ENCODE measurements at places on chromosomes 3 and 15.

DNA sequence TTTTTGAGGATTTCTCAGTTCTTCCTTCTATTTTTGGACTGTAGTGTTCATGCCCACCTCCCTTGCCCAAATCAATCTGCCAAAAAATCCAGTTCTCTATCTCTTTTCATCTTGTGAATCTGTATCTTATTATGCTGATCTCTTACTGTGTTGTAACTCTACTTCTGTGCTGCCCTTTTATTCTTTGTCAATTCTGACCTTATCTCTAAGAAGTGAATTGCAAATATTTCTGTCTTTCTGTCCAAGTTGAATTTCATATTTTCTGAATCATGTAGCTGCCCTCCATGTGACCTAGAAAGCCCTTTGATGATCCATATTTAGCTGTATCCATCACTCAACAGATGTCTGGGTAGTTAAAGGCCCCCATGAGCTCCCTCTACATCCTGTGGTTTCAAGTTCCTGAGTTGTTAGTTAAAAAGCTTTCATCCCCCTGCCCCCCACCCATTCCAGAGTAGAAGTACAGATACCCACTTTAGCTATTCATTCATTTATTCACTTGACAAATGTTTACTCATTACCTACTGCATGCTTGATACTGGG lies 33.6 kb upstream of the ETV5 start:
- DNase-seq: no peak

- no peak for DNase-seq
Observed at GRCh38 chr3:123424321-123424998, 24.4 kb downstream of the ADCY5 start.

DNA sequence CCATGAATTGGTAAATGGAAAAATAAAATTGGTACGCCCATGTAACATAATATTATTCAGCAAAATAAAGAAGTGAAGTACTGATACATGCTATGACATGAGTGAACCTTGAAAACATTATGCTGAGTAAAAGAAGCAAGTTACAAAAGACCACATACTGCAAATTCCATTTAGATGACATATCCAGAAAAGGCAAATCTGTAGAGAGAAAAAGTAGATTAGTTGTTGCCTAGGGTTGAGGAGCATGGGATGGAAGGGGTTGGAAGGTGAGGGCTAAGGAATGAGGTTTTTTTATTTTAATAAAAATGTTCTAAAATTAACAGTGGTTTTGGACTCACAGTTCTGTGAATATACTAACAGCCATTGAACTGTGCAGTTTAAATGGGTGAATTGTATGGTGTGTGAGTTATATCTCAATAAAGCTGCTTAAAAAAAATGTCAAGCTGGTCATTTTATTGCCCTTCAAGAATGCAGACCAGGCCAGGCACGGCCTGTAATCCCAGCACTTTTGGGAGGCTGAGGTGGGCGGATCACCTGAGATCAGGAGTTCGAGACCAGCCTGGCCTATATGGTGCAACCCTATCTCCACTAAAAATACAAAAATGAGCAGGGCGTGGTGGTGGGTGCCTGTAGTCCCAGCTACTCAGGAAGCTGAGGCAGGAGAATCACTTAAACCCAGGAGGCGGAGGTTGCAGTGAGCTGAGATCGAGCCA lies 8.1 kb upstream of the DLG1 start:
- DNase-seq: no peak

- no peak for DNase-seq
Observed at GRCh38 chr15:77060546-77060945, 10.4 kb downstream of the TSPAN3 start.

GRCh38 chr3:41198526-41198925 lies 779 bp upstream of the CTNNB1 start:
- peak; percentile 39 for DNase-seq

DNA sequence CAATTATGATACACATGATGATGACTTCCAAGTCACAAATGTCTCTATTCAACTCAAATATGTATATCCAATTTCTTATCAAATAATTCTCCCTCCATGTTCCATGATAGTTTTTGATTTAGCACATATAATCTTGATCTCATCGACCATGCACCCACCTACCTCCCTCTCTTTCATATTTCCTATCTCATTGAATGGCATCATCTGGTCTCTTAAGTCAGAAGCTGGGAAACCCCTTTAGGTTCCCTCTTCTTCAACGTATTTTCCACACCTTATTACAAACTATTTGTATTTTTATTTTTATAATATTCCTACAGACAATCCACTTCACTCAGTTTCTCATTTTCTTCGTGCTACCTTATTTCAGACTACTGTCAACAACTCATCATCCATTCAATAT lies 56.9 kb upstream of the DPH6 start:
- no peak for DNase-seq

DNA sequence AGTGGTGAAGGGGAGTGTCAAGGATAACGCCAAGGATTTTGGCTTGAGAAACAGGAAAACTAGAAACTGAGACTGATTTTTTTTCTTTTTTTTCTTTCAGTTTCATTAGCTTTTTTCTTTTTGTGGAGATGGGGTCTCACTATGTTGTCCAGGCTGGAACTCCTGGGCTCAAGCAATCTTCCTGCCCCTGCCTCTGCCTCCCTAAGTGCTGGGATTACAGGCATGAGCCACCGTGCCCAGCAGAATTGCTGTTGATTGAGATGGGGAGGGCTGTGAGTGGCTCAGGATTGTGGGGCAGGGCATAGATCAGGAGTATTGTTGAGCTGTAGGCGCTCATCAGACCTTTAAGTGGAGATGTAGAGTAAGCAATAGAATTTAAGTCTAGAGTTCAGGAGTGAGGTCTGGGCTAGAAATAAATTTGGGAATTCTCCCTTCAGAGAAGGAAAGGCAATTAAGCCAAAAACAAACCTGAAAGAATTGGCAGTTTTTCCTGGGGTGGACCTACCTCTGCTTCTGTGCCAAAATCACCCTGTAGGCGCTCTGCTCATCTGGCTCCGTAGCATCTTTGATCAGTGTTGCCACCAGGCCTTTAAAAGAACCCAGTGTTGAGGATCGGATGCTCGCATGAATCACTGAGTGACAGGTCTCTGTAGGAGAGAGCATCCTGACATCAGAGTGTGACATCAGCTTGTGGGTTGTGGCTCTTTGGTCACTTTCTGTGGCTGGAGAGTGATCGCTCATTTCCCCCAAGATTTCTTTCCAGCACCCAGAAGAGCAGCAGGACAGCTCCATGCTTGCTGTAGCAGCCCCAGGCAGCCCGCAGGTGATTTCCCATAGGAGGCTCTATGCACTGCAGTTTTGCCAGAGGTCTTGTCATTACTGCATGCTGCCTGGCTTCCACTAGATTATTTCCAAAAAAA lies 15.8 kb downstream of the ABHD17C start:
- no peak for DNase-seq

All from CD4-positive, alpha-beta T cell treated with Interleukin-6 for 4 hours (primary cell).